ENCODE measurements at places on chromosomes 13 and 19. TPM values are rescaled to one million over a fixed set of nuclear protein-coding genes. Genes with fewer than 3 reads are reported as not detected.

The DBP gene
- total RNA-seq = 2.6 TPM

The TEKTIP1 gene
- not detected for total RNA-seq

The UNC13A gene
- 1.9 TPM for total RNA-seq

The SLC1A6 gene
- total RNA-seq = not detected

The DHPS gene
- total RNA-seq = 49.9 TPM

The KLK2 gene
- 0.15 TPM for total RNA-seq

The FCHO1 gene
- total RNA-seq = 19.2 TPM

The SNRNP70 gene
- 337 TPM for total RNA-seq

The HCST gene
- total RNA-seq = not detected

The ZNF536 gene
- not detected for total RNA-seq

The NBEA gene
- total RNA-seq = 2.1 TPM
